ENCODE measurements at places on chromosomes 2 and 18. TPM values are rescaled to one million over a fixed set of nuclear protein-coding genes. Genes with fewer than 3 reads are reported as not detected.

DNA sequence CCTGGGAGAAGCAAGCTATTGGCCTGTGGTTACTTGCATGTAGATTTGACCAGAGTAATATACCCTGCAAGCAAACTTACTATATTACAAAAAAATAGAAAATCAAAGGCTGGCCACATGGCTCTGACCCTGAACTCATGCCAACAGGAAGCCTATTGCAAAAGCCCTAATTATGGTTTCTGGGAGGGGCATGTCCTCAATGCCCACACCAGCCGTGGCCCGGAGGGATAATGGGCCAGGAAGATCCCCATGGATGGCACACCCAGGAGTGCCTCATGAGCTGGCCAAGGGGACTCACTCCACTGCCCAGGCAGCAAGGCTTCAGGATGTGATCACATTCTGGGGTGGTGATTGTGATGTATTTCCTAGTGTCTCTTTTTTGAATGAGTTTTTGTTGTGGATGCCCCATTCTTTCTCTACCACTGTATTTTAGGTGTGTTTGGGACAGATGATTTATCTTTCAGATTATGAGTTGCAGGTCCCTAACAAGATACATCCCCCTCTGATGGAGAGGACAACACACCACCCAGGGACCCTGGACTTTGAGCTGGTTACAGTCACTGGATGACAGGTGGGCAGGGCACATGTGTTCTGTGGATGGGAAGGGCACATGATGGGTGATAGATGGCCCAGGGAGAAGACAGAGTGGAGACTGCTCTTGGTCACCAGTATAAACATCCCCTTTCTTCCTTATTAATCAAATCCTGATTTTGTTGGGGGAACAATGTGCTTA, 18.7 kb upstream of the TFCP2L1 start:
- no peak for DNase-seq

FAP gene
- 0.50 TPM for total RNA-seq

SH3RF3 gene
- total RNA-seq = 1.7 TPM

GRCh38 chr2:45329045-45329677, 281.9 kb downstream of the SRBD1 start:
- no peak for DNase-seq

DNA sequence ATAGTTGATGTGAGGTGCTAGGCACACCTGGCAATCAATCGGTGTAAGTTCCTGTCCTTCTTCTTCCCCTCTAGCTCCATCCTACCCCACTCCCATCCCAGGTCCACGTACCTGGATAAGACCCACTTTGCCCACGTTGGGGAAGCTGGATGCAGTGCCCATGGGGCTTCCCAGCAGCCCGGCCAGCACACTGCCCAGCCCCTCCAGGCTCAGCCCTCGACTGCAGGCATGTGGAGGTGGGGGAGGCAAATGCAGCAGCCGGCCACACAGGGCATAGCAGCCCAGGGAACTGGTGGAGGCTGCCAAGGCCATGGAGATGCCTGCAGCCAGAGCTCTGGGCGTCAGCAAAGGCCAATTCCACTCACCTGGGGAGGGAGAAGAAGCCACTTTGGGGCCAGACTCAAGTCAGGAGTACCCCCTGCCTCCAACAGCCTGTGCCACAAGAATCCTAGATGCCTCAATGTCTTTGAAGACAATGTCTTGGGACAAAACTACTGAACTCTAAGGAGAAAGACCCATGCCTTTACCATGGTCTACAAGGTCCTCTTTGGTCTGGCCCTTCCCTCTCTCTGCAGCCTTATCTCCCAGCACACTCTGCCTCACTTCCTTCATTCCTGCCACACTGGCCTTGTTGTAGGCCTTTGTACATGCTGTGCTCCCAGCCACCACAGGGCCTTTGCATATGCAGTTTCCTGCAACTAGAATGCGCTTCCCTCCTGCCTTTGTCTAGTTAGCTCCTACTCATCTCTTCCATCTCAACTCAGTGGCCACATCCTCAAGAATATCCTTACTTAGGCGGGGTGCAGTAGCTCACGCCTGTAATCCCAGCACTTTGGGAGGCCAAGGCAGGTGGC, 4.5 kb downstream of the SLC23A3 start:
- no peak for DNase-seq

RAB6C gene
- not detected for total RNA-seq

DNA sequence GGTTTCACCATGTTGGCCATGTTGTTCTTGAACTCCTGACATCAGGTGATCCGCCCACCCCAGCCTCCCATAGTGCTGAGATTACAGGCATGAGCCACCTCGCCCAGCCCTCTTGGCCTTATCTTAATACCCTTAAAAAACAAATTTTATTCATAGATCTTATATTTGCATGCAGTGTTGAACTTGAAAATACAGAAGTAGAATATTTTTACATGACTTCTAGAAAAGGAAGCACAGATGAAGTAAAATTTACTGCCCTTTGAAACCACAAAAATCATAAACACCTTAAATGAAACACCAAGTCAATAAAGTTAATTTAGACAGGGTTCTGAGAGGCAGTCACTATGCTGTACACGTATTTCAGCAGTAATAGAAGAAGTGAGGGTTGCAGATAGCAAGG, 145.7 kb downstream of the CERS6 start:
- DNase-seq = no peak

UGT1A7 gene
- not detected for total RNA-seq

DNA sequence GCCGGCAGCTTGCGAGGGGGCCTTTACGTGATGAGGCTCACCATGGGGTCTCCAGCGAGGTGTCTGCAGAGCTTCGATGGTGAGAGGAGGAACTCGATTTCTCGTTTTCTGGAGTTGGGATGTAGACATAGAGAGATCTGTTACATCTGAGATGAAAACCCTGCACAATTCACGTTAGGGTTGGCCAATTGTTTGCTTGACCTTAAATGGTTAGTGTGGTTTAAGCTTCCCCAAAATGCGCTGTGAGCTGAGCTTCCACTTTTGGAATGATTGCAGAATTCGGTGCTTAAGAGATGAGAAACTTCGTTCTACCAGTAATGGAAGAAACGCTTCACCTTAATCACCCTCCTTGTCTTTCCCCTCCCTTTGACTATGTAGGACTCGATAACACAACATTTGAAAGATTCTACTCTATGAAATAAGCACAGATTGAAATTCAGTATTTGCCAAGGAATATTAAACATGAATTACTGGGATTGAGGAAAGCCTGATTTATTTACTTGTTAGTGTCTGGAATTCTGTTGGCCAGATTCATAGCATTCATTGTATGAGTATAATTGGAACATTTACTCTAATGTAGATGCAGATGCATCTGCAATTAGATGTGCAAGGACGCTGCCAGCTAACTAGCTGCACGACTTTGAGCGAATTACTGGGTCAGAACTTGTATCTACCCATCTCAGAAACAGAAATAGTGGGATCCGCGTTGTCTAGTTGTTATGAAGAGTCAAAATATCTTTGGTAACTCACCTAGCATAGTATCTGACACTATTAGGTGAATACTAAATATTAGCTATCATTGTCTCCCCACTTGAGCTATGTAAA, 1.6 kb upstream of the KLF7 start:
- DNase-seq = no peak

- no peak for DNase-seq
Measured at GRCh38 chr2:168465594-168465993, 9.5 kb downstream of the CERS6 start.

- DNase-seq = no peak
Measured at GRCh38 chr18:32803568-32803967, 30.7 kb upstream of the KLHL14 start.

GRCh38 chr2:29105375-29105774, 9.8 kb upstream of the CLIP4 start:
- DNase-seq = no peak

DNA sequence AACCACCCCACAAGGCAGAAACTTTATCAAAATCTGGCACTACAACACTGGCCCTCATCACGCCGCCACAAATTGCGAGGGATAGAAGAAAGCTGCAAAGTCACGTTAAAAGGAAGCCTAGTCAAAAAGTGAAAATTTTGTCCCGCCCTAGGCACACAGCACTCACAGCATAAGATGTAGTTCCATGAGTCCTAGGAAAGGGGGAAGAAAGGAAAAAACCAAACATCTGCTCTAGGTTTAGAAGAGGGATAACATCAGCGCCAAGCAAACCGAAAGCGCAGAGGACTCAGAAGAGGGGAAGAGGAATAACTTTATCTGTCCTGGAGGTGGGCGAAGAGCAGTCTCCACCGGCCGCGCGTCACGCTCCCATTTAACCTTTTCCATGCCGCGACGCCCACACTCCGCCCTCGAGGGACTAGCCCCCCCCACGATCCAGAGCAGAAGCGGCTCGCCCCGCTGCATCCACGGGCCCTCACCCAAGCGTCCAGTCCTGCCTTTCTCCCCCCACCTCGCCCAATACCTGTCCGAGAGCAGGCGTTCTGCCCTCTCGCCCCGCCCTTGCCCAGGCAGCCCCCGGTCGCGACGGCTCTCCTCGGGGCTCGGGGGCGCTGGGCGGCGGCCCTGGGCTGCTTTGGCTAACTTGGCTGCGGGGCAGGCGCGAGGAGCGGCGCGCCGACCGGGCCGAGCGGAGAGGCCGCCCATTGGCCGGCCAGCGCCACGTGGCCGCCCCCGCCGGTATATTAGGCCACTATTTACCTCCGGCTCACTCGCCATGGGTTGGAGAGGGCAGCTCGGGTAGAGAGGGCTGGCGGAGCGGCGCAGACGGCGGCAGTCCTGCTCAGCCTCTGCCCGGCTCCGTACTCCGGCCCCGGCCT, at the start of gene HOXD1:
HOXD1 (plus strand) TSS at position 770 of the 875 bp plus-strand sequence. CDS start 134 bp downstream, outside the sequence.
- DNase-seq = peak; percentile 8

GPR35 gene
- total RNA-seq = 7.9 TPM

DNA sequence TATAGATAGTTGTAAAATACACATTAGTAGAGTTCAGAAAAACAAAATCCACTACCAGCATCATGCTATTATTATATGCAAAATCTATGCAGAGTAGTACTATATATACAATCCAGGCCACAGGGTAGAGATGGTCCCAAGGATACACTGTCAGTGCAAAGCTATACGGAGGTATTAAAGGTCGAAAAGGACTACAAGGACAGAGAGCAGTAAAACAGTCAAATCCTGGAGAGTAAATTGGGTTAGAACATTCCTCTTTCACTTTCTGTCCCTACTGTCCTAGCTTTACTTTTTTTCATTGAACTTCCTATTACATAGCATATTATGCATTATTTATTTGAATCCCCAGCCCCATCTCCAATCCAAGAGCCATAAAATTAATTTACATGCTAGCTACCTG, 39.7 kb upstream of the SDC1 start:
- no peak for DNase-seq

GRCh38 chr2:9230051-9230802, 23.6 kb downstream of the ASAP2 start:
- no peak for DNase-seq

DNA sequence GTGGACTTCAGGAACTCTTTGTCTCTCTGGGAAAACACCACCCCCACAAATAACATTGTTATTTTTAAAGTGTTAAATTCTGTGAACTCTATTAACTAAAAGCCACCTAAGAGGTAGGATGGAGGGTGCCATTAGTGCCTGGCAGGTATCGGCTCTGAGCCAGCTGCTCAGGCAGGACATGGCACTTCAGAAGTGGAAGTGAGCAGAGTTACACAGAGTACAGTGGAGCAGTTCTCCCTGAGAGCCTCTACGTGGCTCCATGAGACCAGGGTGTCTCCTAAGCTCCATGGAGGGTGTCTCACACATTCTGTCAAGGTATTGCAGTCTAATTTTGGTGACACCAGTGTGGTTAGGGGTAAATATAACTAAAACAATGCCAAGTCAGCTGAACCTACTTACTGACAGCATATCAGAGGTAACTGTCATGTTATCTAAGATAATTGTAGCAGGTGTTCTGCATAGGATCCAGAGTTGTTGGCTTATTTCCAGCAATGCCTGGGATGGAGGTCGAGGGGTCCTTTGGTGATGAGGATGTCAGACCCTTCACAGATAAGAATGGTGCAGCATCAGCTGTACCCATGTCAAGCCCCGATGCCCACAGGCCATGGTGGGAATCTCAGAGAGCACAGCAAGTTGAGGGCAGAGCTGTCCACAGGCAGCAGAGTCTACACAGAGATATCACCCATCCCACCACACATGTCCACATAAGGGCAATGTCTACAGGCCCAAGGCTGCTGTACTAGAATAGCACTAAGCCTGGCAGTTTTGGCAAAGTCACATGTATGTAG, 8.6 kb upstream of the MALL start:
- DNase-seq = no peak

DNA sequence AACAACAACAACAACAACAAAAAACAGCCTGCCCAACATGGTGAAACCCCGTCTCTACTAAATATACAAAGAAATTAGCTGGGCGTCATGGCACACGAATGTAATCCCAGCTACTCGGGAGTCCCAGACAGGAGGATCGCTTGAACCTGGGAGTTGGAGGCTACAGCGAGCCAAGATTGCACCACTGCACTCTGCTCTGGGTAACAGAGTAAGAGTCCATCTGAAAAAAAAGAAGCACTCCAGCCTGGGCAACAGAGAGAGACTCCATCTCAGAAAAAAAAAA, 344.1 kb upstream of the PLGLB2 start:
- no peak for DNase-seq

DNA sequence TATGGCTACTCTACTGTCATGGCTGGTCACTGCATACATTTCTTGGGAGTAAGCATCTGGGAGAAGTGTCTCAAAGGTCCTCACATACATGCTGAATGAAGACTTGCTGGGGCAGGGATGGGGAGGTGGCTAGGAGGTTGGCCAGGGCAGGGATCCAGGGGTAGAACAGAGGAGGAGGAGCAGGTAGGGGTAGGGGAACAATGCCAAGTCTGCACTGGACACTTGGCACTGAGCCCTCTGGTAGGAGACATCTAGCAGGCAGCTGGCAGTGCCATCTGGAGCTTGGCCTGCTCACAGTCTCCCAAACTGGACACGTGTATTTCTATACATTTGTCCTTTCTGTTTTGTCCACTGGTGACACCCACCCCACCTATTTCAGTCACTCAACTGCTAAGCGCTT, 62.7 kb upstream of the REV1 start:
- no peak for DNase-seq

ELOA2 gene
- not detected for total RNA-seq

GRCh38 chr2:753123-753522, 75.9 kb upstream of the TMEM18 start:
- DNase-seq = no peak

DNA sequence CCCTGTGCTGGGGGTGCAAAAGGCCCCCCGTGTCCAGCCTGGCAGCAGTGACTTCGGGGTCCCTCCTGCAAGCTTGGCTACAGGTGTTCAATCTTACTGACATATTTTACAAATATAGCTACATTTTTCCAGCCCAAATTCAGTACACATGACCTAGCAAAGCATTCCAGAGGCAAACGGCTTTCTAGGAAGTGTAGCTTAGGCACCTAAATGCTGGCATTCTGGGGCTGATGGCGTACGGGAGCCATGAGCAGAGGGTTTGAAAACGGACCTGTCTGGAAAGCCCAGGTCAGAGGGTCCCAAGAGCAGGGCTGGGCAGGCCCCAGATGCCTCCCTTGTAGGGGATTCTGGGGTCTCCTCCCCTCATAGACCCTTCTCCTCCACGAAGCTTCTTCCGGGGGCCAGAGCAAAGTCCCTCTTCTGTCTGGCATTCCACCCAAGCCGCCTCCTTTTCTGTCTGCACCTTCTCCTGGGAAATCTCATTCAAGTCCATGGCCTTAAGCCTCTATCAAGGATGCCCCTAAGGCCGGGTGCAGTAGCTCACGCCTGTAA, 63.3 kb upstream of the ASAP2 start:
- no peak for DNase-seq

All from activated naive CD4-positive, alpha-beta T cell treated with anti-CD3 and anti-CD28 coated beads, Interleukin-2, amount 50 U/mL, for 72 hours (primary cell).